ENCODE measurements at places on chromosomes 2 and 18. TPM values are rescaled to one million over a fixed set of nuclear protein-coding genes. Genes with fewer than 3 reads are reported as not detected.

The DLX1 gene
- polyA plus RNA-seq: 0.18 TPM

The DPP4 gene
- polyA plus RNA-seq: 4.1 TPM

The SERPINB7 gene
- not detected for polyA plus RNA-seq

DNA sequence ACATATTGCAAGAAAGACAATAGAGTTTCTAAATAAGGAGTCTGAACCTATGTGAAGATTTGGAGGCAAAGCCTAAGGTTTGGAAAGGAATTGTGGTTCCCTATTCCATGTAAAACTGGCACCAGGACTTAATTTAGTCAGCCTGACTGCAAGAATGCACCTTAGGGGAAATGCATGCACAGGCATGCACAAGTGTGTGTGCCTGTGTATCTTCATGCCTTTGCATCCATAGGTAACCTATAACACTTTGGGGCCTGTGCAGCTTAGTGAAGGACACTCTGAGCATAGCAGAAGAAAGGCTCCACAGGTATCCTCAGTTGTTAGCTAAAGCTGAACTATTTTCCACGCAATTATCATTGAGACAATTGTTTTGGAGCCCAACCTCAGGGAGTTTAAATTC is 73.4 kb downstream of the RPRM start:
- no peak for DNase-seq

GRCh38 chr2:80073134-80073561 is 231.4 kb downstream of the LRRTM1 start:
- no peak for DNase-seq

DNA sequence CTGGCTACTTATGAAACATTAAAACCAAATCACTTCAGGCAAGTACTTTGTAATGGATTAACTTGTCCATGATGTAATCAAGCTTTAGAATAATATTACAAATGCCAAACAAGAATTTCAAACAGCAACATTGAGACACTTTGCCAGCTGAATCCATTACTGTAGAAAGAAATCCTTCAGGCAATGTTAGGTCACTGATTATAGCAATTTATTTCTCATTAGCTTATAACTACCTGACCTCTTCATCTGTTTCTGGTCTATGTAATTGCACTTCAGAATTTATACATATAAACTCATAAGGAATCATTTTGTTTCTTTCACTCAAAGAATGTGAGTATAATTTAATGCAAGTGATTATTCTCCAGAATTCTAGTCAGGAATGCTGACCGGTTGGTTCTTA is 692.6 kb upstream of the TMEFF2 start:
- DNase-seq: no peak

The LRP2 gene
- polyA plus RNA-seq: not detected

DNA sequence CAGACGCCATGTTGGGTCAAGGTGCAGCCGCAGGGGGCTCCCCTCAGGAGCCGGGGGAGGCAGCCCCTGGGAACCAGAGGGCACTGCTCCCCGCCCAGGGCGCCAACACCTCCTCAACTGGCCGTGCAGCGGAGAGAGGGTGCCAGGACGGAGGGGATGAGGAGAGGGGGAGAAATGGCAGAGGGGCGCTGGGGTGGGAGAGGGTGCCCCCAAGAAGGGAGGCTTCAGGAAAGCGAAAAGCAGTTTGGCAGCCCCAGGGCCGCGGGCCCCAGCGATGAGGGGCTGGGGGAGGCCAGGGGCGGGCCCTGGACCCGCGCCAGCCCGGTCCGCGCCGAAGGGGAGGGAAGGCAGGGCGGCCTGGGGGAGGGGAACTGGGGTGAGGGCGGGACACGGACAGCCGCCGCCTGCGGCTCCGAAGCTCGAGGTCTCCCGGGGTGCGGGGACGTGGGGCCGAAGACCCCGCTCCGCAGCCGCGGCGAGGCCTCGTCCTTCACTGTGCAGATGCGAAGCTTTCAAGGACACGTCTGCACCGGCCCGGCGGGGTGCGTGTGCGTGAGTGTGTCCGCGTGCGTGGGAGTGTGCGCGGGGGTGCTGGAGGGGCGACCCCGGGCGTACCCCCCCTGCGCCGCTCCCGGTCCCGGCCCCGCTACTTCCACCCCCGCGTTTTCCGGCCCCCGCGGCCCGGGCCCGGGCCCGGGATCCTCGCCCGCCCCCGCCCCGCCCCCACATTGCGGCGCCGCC is 1.4 kb downstream of the DNMT3A start:
- DNase-seq: no peak

DNA sequence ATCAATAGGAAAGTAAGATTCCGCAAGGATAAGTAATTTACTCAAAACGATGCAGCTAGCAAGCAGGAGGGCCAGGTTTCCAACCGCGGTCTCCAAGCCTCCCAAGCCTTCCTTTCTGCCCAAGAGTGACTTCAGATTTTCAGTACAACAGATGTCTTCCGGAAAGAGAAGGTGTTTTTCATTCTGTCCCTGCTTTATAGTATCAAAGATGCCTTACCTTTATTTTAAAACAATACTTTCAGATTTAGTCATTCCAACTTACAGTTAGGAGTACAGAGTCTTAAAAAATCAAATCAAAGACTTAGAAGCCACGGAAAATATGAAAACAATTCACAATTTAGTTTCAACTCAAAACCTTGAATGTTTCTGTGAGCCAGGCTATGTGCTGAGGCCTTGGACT is 43.6 kb downstream of the CYB5A start:
- no peak for DNase-seq

DNA sequence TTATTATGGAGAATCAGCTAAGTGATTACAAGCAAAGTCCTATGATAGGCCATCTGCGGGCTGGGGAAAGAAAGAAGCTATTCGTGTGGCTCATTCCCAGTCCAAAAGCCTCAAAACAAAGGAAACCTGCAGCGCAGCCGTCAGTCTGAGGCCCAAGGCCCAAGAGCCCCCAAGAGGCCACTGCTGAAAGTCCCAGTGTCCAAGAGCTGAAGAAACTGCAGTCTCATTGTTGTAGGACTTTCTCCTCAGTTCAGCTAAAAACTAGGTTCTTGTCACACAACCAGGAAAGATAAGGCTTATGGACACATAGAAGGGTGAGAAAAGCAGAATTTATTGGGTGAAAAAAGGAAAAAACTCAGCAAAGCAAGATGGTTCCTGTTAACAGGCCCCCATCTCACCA is 143.2 kb downstream of the RHBDD1 start:
- no peak for DNase-seq

DNA sequence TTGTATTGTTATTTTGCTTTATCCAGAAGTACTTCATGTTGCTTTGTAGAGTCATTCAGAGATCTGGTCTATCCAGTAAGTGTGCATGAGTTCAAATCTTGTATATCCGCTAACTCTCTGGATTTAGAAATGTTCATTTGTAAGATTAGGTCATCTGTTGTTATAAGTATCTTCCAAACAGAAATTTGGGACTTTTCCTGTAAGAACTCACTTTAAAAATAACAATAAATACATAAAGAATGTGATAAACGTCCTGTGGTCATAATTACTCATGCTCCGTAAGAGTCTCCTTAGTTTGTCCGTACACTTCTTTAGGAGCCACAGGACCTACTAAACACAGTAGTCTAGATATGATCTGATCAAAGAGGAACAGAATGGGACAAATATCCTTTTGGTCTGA is 699.9 kb upstream of the SLC8A1 start:
- no peak for DNase-seq

- DNase-seq: no peak
These were observed 901 bp downstream of the SPOPL start for GRCh38 chr2:138502255-138503086.

GRCh38 chr2:154291511-154291910 is 407.0 kb upstream of the KCNJ3 start:
- DNase-seq: no peak

GRCh38 chr2:199261239-199261638 is 196.5 kb downstream of the SATB2 start:
- DNase-seq: no peak

The CBLN2 gene
- polyA plus RNA-seq: not detected

The ZSWIM2 gene
- not detected for polyA plus RNA-seq
